ENCODE measurements at places on chromosomes 16 and 17. TPM values are rescaled to one million over a fixed set of nuclear protein-coding genes. Genes with fewer than 3 reads are reported as not detected.

- H3K36me3 ChIP-seq, result no peaks in the 10 kb centered on the region
- H3K4me1 ChIP-seq, result peaks cover 11% of the 10 kb centered on the region
- H3K4me3 ChIP-seq, result no peak overlapping the region
- no peak overlapping the region for H3K27ac ChIP-seq
These were observed 11.7 kb downstream of the SGCA start for GRCh38 chr17:50177476-50177875.

DNA sequence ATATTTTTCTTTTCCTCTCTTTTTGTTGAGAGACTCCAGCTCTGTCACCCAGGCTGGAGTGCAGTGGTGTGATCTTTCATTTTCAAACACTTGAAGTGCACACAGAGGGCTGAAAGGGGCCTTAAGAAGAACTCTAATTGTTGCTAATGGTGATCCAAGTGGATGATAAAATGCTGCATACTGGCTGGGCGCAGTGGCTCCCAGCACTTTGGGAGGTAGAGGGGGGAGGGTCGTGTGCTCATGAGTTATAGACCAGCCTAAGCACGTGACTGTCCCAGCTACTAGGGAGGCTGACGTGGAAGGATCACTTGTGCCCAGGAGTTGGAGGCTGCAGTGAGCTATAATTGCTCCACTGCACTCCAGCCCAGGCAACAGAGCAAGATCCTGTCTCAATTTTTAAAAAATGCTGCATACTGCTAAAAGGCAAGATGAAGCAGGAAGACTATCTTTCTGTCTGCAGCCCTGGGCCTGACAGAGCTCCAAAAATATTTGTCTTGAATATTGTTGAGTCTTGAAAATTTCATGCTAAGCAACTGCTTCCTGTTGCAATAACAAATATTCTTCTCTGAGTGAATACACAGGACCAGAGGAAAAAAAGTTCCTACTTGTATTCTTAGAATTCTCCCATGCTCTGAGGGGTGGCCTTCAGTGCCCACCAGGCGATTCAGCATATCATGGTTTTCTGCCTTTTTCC is 63.7 kb upstream of the AKTIP start:
- H3K4me1 ChIP-seq, result no peaks in the 10 kb centered on the region
- no peak overlapping the region for H3K27ac ChIP-seq
- peaks cover 2% of the 10 kb centered on the region for H3K27me3 ChIP-seq
- no peak for DNase-seq
- H3K36me3 ChIP-seq, result no peaks in the 10 kb centered on the region

IRF8 gene
- total RNA-seq, result 1.5 TPM

DNA sequence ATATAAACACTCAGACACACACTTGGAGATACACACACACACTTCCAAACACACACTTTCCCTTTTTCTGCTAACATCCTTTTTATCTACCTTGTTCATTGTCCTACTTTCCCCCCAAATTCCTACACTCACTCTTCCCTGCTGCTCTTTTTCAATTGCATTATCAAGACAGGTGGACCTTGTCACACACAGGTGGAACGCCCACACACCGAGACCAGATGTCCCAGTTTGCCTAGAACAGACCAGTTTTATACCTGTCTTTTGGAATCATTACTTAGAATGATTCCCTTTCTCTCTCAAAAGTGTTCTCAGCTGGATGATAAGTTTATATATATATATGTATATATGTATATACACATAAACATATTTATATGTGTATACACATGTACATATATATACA is 50.7 kb upstream of the ARHGAP44 start:
- no peak overlapping the region for H3K4me3 ChIP-seq
- H3K27ac ChIP-seq, result no peak overlapping the region
- no peaks in the 10 kb centered on the region for H3K36me3 ChIP-seq
- H3K4me1 ChIP-seq, result no peaks in the 10 kb centered on the region
- no peaks in the 10 kb centered on the region for H3K27me3 ChIP-seq

- no peak for DNase-seq
- no peak overlapping the region for H3K4me3 ChIP-seq
- no peaks in the 10 kb centered on the region for H3K36me3 ChIP-seq
- H3K27ac ChIP-seq, result no peak overlapping the region
These were observed 339.0 kb downstream of the TMEM114 start for GRCh38 chr16:8251298-8251697.

NUPR1 gene
- total RNA-seq, result not detected

CEP295NL gene
- total RNA-seq, result 1.4 TPM

SCIMP gene
- not detected for total RNA-seq

DNA sequence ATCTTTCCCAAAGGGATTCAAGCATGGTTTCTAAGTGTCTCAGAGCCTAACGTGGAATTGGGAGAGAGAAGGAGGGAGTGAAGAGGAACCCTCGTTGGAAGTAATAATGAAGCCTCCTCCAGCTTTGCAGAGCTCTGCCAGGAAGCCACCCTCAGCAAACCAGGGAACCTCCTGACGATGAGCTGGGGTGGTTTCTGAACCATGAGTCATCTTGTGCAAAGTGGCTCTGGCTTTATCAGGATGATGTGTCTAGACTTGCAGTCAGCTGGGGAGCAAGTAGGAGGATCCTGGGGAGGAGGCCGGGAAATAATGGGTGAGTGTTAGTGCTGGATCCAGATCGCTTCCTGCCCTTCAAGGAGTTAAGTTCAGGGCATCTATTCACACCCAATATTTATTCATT is 191.7 kb upstream of the RBFOX1 start:
- DNase-seq, result no peak
- H3K36me3 ChIP-seq, result peaks cover 4% of the 10 kb centered on the region
- H3K4me3 ChIP-seq, result no peak overlapping the region
- no peaks in the 10 kb centered on the region for H3K4me1 ChIP-seq
- peaks cover 8% of the 10 kb centered on the region for H3K27me3 ChIP-seq
- no peak overlapping the region for H3K27ac ChIP-seq

DNA sequence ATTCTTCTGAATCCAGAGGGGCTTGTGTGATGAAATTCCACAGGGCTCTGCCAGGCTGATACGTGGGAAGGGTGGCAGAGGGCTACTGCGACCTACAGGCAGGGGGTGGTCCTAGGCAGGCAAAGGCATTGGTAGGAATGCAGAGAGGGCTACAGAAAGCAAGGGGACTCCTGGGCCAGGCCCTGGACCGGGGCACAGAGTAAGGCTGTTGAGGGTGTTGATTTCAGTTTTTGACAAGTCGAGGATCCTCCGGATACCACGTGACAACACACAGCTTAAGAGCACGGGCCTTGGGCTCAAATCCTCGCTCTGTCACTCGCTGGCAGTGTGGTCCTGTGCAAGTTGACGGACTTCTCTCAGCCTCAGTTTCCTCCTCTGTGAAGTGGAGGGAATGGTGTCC is 19.1 kb upstream of the DOC2B start:
- H3K4me3 ChIP-seq, result no peak overlapping the region
- peaks cover 6% of the 10 kb centered on the region for H3K27me3 ChIP-seq
- H3K27ac ChIP-seq, result no peak overlapping the region
- H3K4me1 ChIP-seq, result peaks cover 17% of the 10 kb centered on the region
- DNase-seq, result no peak

SLC47A1 gene
- total RNA-seq, result 6.8 TPM

GRCh38 chr17:45347444-45347843 is 30.6 kb upstream of the MAP3K14 start:
- DNase-seq, result no peak
- H3K27me3 ChIP-seq, result no peaks in the 10 kb centered on the region
- no peaks in the 10 kb centered on the region for H3K36me3 ChIP-seq
- no peak overlapping the region for H3K27ac ChIP-seq
- no peak overlapping the region for H3K4me3 ChIP-seq
